ENCODE measurements at places on chromosomes 5 and 9. TPM values are rescaled to one million over a fixed set of nuclear protein-coding genes. Genes with fewer than 3 reads are reported as not detected.

GRCh38 chr9:137103206-137103999, 11.1 kb downstream of the DPP7 start:
- no peak overlapping the region for H3K27ac ChIP-seq
- H3K36me3 ChIP-seq, result peaks cover 2% of the 10 kb centered on the region
- H3K4me3 ChIP-seq, result no peak overlapping the region
- no peaks in the 10 kb centered on the region for H3K4me1 ChIP-seq

GRCh38 chr5:6377582-6377904, 804 bp downstream of the MED10 start:
- no peak for DNase-seq
- H3K4me1 ChIP-seq, result peaks cover 20% of the 10 kb centered on the region
- peak overlapping the region; percentile 99 for H3K4me3 ChIP-seq
- H3K36me3 ChIP-seq, result peaks cover 10% of the 10 kb centered on the region
- H3K27ac ChIP-seq, result peak overlapping the region; percentile 97
- H3K27me3 ChIP-seq, result peaks cover 1% of the 10 kb centered on the region

DNA sequence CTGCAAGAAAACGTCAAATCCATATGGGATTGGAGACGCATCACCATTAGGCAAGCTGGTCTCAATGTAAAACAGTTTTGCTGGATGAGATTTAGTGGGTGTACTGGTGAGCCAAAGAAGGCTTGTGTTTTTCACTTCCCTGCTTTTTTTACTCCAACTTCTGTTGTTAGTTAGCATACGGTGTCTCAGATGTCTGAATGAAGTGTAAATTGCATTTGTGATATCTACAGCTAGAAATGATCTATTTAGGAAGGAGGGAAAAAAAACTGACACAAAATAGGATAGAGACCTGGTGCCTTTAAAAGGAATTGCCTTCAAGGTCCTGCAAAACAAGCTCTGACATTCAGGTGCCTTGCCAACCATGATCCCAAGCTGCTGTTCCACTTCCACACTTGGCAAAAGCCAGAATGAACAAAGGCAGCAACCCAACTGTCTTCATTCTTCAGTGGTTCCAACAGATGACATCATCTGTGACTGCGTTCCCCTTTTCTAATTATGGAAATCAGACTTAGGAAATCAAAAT, 104.2 kb upstream of the RAI14 start:
- DNase-seq, result no peak
- H3K27me3 ChIP-seq, result peaks cover 12% of the 10 kb centered on the region
- H3K36me3 ChIP-seq, result no peaks in the 10 kb centered on the region

PAEP gene
- not detected for total RNA-seq

DNA sequence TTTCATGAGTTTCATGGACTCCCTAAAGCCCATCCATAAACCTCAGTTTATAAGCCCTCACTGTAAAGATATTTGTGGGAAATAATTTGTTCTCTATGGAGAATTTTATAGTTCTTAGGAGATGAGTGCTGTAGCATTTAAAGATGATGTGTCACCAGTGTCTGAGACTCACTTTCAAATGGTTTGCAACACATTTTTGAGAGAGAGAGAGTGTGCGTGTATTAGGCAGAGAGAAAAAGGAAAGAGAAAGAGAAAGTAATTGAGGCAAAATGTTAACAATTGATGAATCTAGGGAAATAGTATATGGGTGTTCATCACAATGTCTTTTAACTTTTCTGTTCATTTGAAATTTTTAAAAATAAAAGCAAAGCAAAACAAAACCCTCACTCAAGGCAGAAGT, 479.0 kb downstream of the ZSWIM6 start:
- H3K27me3 ChIP-seq, result peaks cover 51% of the 10 kb centered on the region
- no peaks in the 10 kb centered on the region for H3K36me3 ChIP-seq
- no peak for DNase-seq
- H3K4me3 ChIP-seq, result no peak overlapping the region

All from naive thymus-derived CD8-positive, alpha-beta T cell (primary cell).